ENCODE measurements at places on chromosomes 11 and 22.
A peak's percentile ranks its signal among the peaks of the same experiment; 100 is the strongest.

GRCh38 chr11:34537636-34538035, 24.0 kb upstream of the ELF5 start:
- no peak for DNase-seq

- no peak for DNase-seq
These were observed 19.3 kb downstream of the MB start for GRCh38 chr22:35597692-35598395.

DNA sequence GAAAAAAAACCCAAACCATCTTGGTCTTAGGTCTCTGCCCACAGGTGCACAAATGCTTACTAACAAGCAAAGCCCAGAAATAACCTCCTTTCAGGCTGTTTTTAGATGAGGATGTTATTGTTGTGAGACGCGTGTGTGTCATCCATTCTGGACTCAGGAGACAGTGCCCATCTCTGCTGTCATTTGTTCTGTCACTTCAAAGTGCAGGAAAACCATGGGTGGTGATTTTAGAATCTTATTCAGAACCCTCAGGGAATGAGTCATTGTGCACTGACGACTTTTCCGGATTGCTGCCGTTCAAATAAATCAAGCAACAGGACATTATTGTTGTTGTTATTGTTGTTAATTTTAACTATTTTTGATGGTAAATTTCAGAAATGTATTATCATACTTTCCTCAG, 110.3 kb downstream of the LRRC32 start:
- DNase-seq, result no peak

DNA sequence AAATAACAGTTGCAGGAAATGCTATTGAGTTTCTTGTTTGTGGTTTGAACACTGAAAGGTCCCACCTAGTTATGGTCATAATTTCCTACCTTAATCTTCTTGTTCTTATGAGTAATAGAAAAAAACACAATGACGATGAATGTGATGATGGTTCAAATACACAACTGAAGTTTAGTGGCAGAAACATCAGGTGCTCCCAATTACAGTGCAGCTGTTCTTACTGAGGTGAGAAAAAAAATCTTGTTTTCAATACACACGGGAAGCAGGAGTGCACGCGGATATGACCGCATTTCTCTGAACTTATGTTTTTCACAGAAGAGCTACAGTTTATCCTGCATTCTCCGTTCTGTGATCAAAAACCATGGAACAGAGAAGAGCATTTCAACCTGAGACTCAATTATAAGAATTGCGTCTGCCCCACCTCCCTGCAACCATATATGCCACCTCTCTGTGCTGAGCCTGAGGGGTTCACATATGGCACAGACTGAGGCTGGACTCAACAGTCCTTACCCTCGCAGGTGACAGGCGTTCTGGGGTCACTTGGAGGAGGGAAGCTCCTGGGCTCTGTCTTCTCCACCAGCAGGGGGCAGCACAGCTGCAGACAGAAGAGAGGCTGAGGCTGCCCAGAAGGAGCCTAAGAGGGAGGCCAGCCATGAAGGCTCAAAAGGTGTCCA, 99.7 kb upstream of the IGLL5 start:
- no peak for DNase-seq

- no peak for DNase-seq
These were observed 70.3 kb upstream of the GRK2 start for GRCh38 chr11:67195971-67196456.

- DNase-seq, result no peak
These were observed 6.6 kb upstream of the MRGPRG start for GRCh38 chr11:3225159-3225758.

DNA sequence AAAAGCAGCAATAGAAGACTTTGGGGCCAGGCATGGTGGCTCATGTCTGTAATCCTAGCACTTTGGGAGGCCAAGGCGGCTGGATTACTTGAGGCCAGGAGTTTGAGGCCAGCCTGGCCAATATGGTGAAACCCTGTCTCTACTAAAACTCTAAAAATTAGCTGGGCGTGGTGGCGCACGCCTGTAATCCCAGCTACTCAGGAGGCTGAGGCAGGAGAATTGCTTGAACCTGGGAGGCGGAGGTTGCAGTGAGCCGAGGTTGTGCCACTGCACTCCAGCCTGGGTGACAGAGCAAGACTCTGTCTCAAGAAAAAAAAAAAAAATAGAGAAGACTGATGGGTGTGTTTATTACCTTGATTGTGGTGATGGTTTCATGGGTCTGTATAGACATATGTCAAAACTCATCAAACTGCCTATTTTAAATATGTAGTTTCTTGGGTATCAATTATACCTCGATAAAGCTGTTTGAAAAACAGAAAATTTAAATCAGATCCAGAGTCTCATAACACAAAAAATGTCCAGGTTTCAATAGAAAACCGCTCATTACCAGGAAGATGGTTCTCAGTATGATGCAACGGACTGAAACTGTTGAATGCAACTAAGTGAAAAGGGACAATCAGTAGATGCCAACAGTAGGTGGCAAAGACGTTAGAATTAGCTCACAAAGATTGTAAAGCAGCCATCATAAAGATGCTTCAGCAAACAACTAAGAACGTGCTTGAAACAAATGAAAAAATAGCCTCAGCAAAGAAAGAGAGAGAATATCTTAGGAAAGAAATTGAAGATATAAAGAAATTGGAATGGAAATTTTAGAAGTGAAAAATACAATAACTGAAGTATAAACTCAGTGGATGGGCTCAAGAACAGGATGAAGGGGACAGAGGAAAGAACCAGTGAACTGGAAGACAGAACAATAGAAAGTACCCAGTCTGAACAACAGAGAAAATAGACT, 33.1 kb upstream of the SEPTIN5 start:
- DNase-seq, result no peak

DNA sequence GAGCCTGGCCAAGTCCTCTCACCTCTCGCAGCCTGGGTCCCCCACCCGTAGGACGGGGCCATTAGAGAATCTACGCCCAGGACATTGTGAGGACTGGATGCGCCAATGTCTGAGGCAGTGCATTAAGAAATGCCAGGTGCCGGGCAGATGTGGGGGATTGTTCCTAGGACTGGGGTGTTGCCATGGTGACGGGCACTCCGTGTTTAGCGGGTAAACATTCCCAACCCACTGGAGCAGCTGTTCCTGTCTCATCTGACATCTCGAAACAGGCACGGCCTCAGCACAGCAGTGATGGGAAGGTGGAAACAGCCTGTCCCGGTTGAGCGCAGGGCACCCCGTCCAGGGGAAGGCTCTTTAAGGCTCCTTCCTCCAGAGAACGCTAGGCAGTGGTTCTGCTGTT, 99.6 kb upstream of the RTL6 start:
- DNase-seq, result peak; percentile 99

GRCh38 chr22:19149991-19150390, at the start of gene GSC2:
TSS of gene GSC2 (minus strand) at chr22:19150292. CDS start at chr22:19150283, 9 bp downstream.
- no peak for DNase-seq

- DNase-seq, result no peak
These were observed 32.7 kb upstream of the GLYATL1B start for GRCh38 chr11:59053387-59053786.

DNA sequence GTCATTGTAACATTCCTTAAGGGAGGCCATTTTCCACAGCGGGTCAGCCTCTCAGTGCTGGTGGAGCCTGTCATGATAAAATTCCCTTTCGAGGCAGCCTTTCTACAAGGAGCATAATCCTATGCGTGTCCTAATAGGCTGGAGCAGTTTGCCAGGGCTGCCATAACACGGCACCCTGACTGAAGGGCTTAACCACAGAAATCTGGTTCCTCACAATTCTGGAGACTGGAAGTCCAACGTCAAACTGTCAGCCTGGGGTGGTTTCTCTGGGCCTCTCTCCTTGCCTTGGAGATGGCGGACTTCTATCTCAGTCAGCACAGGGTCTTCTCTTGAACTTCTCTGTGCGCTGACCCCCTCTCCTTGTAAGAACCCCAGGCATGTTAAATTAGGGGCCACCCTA, 1.4 kb upstream of the RGL4 start:
- DNase-seq, result no peak

- DNase-seq, result no peak
These were observed 59.8 kb upstream of the B3GAT1 start for GRCh38 chr11:134471716-134472455.

DNA sequence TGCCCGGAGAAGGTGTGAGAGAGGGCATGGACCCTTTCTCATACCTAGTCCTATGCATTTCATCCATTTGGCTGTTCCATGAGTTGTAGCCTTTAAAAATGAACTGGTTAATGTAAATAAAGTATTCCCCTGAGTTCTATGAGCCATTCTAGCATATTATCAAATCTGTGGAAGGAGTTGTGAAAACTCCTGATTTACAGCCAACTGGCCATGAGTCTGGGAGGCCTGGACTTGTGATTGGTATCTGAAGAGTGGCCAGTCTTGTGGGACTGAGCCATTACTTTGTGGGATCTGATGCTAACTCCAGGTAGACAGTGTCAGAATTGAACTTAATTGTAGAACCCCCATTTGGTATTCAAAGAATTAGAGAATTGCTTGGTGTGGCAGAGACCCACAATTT, 48.4 kb downstream of the FAM118A start:
- no peak for DNase-seq

DNA sequence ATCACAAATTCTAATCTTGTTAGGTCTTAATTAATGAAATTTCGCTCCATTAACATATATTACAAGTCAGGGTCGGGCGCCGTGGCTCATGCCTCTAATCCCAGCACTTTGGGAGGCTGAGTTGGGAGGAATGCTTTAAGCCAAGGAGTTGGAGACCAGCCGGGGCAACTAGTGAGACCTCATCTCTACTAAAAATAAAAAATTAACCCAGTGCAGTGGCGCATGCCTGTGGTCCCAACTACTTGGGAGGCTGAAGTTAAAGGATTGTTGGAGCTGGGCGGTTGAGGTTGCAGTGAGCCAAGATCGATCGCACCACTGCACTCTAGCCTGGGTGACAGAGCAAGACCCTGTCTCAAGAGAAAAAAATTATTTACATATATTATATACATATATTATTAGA, 1.9 kb downstream of the TMA7B start:
- DNase-seq, result no peak

DNA sequence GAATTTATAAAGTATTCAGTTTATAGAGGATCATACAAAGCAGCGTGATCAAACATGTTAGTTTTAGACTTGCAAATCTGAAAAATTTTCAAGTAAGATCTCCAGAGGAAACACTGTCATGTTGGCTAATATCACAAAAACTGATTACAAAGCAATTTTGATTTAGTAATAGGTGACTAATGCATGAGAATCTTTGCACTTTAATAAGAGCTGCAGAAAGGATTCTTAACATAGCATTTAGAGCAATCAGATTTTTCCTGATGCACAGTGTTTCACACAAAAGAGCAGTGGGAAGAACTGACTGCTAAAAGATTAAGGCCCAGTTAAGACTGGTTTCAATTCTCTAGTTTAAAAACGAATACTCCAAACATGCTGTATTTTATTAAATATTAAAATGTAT, 321.2 kb downstream of the GUCY1A2 start:
- DNase-seq, result no peak

DNA sequence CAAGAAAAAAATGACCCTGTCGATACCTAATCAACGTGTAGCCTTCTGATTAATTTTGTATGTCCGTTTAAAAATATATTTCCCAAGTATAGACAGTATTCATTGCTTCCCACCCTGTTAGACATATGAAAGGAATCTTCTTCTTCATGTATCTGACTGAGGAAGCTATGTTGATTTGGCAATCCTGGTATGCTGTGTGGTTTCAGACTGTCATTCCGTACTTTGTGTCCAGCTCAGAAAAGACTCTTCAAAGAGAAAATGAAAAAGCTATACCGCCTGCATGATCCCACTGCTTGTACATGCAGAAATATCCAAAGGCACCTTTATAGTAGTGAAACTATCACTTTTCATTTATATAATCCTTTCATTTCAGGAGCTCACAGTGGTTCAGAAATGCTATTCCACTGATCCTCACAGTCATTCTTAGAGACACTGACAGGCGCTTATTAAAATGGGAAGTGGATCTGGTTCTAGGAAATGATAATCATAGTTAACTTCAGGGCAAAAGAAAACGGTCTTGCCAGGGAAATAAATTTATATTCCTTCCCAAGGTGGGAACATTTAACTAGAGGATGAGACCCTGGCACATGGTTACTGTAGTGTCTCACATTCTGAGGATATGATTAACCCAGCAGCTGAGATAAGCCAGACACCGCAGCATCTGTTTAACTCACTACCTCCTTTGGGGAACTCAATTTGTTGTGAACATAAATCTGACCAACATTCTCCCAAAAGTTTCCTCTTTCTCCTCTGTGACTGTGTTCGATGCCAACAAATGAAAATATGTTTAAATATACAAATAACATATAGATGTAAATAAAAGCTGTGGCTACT, 599.2 kb upstream of the LUZP2 start:
- DNase-seq, result no peak

DNA sequence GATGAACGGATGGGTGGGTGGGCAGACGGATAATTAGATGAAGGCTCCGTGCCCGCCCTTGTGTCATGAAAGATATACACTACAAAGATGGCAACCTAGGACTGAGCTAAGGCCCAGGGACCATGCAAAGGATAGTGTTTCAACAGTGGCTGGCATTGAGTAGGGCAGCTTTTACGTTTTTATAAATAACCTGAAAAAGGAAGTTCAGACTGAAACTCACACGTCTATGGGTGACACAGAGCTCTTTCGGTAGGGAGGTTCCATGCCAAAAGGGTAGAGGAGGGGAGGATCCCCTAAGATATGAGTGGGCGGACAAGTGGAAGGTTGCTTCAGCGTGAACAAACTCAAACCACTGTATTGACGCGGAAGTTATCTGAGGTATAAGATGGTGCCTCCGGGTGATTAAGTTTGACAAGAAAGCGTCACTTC, 90.5 kb downstream of the UBASH3B start:
- no peak for DNase-seq

DNA sequence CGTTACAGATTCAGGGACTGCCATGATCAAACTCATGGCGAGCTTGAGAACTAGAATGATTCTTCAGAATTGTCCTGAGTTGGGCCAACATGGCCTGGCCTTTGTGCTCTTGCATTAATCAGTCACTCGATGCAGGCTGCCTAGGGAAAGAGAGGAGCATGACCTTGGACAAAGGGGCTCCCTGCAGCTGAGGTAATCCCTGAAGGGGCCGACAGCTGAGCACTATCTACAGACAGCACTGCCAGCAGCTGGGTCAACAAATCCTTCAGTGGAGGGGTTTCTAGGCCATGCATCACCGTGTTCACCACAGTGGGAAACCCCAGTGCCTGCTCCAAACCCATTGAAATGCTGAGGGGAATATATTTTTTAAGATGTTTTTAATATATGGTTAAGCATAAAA, 159.5 kb upstream of the POU2AF2 start:
- no peak for DNase-seq

DNA sequence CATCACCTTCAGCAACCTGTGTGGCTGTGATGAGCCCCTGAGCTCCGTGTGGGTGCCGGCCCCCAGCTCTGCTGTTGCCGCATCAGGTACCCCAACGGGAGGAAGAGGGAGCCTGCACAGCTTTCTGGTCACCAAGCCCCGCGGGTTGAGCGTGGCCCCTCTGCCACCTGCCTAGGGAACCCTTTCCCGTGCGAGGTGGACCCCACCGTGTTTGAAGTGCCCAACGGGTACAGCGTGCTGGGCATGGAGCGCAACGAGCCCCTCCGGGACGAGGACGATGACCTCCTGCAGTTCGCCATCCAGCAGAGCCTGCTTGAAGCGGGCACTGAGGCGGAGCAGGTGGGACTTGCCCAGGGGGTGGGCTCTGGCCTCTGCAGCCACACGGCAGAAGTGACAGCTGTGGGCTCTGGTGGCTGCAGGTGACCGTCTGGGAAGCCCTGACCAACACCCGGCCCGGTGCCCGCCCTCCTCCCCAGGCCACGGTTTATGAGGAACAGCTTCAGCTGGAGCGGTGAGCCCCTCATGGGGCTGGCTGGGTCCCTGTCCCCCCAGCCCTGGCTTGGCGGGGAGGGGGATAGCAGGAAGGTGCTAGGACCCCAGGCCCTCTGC, 1.9 kb upstream of the SSH3 start:
- no peak for DNase-seq

All from NCI-H2171 (cell line).